Activated naive CD4-positive, alpha-beta T cell treated with anti-CD3 and anti-CD28 coated beads, Interleukin-2, amount 50 U/mL, for 72 hours (primary cell): ENCODE measurements at places on chromosomes 6 and 20.
A peak's percentile ranks its signal among the peaks of the same experiment; 100 is the strongest.

GRCh38 chr6:89050155-89050554 is 30.4 kb upstream of the PNRC1 start:
- no peak for DNase-seq

DNA sequence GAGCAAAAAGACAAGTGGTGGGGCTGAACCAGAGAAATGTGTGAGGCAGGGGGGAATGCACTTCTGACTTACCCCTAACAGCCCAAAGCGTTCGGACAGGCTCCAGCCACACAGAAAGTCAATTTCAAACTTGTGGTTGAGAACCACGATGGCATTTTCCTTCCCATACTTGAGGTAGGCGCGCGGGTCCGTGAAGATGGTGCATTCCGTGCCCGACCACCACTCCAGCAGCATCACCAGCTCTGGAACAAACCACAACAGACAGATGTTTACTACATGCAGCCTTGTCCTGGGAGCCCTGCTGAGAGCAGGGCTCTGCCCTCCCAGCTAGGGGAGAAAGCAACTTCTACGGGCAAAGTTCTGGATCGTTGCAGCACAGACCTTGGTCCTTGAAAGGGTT is 107.7 kb downstream of the AGPAT4 start:
- DNase-seq, result no peak

DNA sequence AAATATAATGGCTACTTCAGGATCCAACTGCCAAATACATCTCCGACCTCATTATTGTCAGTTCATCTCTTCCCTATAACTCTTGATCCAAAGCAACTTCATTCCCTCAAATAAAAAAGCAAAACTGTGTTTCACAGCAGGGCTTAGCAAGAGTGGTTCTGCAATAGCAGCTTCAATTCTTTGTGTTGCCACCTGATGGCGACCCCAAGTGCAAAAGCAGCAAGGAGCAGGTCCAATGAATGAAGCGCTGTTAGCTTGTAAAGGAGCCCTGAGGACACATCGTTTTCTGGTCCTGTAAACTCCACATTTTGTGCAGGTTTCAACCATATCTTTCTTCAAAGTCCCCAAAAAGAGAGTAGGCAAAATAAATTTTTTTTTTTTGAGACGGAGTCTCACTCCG is 19.6 kb downstream of the RTN4IP1 start:
- DNase-seq, result no peak

- DNase-seq, result peak; percentile 31
These were observed 306 bp downstream of the EBF4 start for GRCh38 chr20:2692886-2693285.

- DNase-seq, result no peak
These were observed 550.3 kb downstream of the QKI start for GRCh38 chr6:163964789-163965188.

- DNase-seq, result no peak
These were observed 93.6 kb downstream of the RPP40 start for GRCh38 chr6:4910037-4910760.

DNA sequence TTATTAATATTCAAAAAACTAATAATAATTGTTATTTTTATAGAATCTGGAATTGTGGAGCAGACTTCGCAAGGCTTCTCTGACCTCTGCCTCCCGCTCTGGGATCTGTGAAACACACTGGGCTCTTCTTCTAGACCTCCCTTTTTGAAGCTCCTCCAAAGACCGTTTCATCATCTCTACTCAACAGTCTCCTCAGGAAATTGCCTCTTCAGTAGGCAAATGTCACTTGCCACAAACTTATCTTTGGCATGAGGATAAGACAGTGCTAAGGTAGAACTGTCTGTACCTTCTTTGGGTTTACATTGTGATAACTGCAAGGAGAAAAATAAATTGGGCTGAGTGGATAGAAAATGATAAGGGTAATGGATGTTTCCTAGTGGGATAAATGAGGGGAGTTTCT is 2.3 kb upstream of the MAS1L start:
- no peak for DNase-seq

DNA sequence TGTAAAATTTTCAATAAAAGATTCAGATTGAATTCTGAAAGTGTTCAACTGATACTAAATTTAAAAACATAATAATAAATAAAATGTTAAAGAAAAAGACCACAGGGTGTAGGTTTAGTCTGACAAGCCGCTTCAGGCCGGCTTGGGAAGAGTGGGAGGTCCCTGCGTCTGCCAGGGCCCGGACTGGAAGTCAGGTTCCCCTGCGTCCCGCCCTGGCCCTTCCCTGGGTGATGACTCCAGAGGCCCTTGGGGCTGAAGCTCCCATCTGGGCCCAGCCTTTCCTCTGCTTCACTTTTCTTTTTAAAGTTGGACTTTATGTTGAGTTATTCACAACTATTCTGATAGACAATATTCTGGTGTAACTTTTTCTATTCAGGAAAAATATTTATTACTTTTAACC is 93.3 kb downstream of the SMOC2 start:
- no peak for DNase-seq

DNA sequence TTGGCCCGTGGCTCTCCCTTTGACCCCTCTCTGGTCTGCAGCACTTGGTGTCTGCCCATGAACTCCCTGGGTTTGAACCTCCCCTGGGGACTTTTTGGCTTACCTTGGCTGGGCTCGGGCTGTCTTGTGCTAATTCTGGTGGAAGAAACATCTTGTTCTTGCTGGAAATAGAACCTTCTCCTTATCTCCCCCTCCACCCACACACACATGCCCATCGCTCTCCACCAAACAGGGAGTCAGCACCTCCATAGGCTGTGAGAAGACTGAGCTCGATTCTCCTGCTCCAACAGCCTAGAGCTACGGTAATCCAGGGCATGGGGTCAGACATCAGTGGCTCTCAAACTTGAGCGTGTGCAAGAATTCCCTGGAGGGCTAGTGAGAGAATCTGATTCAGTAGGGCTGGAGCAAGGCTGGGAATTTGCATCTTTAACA is 114.4 kb upstream of the SLC22A23 start:
- DNase-seq, result no peak

GRCh38 chr6:18031189-18031588 is 43.8 kb upstream of the KIF13A start:
- DNase-seq, result no peak
